ENCODE measurements at places on chromosomes 13 and 19.

- no peak for DNase-seq
Measured at GRCh38 chr19:50547385-50548190, 20.6 kb downstream of the LRRC4B start.

DNA sequence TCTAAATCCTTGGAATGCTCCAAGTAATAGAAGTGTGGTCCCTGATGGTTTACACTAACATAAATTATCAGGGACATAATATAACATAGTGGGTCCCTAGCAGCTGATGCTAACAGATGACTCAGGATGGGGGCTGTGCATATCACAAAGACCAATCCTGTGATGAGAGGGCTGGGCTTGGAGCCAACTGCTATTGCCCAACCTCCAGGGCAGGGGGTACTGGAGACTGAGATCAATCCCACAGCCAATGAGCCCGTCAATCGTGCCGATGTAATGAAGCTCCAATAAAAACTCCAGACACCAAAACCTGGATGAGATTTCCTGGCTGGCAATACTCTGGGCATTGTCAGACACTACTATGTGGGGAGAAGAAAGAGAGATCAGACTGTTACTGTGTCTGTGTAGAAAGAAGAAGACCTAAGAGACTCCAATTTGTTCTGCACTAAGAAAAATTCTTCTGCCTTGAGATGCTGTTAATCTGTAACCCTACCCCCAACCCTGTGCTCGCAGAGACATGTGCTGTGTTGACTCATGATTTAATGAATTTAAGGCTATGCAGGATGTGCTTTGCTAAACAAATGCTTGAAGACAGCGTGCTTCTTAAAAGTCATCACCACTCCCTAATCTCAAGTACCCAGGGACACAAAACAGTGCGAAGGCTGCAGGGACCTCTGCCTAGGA lies 33.4 kb downstream of the ABCC4 start:
- no peak for DNase-seq

- no peak for DNase-seq
Measured at GRCh38 chr19:2081873-2082810, 14.0 kb downstream of the MOB3A start.

- DNase-seq = no peak
Measured at GRCh38 chr13:98731925-98732324, 20.5 kb downstream of the SLC15A1 start.

DNA sequence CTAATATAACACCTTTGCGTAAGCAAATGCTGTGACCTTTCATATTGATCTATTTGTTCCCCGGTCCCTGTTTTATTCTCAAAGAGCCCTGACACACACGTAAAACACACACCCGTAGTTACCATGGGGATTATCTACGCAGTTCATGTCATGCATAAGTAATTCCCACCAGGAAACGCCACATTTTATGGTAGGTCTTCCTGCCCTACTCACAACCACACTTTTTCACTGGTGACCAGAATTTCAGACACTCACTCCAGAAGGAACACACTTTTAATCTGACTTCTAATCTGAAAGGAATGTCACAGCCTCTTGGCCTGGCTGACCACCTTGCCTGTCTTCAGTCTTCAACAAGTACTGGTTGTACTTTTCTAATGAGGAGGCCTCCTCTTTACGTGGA lies 46.8 kb downstream of the SLC7A1 start:
- DNase-seq = no peak

DNA sequence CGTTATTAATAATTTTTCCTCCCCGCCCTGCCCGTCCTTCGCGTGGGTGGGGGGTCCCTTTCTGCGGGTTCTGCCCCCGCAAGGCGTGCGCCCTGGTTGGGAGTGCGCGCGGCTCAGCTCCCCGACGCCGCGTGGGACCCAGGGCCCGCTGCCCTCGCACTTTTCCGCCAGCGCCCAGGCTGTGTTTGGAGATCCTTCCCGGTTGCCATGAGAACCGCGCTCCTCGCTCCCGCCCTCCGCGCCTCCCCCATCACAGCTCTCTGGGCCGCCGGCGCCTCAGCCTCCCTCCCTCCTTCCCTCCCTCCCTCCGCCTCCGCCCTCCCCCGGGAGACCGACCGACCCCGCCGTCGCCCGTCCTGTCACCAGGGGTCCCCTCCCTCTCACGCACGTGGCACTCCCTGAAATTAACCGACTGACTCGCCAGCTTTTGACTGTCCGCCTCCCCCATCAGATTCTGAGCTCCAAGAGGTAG lies 2.4 kb upstream of the SSBP4 start:
- peak; percentile 96 for DNase-seq

- DNase-seq = no peak
Measured at GRCh38 chr13:112240076-112240475, 136.1 kb upstream of the SPACA7 start.

- no peak for DNase-seq
Measured at GRCh38 chr13:73691891-73692290, 442.3 kb downstream of the KLF12 start.

DNA sequence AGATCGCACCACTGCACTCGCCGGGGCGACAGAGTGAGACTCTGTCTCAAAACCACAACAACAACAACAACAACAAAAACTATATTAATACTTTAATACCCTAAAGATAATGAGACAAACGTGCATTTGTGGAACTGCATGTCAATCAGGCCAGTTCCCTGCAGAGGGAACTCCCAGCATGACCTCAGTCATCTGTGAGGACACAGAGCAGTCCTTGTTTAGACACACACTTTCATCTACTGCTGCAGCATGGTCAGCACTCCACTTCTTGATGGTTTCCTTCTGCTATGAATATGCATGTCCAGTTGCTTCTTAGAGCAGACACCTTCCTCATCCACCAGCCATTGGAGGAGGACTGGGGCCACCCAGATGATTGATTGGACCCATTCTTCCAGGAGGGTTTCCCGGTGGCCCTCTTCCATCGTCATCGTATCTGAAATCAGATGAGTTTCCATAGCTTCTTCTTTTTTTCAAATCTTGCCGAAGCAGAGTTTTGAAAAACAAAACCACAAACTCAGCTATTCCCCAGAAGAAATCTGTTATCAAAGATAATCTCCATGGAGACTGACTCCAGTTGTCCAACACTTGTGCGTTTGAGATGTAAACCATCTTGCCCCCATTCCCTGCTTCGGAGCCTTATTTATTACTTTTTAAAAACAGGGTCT lies 26.5 kb downstream of the ZNF607 start:
- DNase-seq = no peak

- DNase-seq = no peak
Measured at GRCh38 chr19:13034636-13035035, 39.4 kb downstream of the NFIX start.

DNA sequence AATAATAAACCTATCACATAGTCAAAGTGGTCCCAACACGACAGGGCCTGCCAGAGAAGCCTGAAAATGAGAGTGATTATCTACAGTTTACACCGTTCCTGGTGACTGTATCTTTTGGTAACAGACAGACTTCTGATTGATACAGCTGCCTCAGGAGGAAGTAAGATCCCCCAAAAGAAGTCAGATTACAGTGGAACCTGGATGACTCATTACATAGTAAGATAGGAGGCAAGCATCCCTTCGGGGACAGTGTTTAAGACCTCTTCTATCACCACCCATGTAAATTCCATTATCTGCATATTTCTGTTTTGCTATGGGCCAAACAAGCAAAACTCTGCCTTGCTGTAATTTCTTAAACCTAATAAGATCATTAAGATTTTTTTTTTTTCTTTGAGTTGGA lies 44.0 kb upstream of the FLT1 start:
- DNase-seq = no peak

DNA sequence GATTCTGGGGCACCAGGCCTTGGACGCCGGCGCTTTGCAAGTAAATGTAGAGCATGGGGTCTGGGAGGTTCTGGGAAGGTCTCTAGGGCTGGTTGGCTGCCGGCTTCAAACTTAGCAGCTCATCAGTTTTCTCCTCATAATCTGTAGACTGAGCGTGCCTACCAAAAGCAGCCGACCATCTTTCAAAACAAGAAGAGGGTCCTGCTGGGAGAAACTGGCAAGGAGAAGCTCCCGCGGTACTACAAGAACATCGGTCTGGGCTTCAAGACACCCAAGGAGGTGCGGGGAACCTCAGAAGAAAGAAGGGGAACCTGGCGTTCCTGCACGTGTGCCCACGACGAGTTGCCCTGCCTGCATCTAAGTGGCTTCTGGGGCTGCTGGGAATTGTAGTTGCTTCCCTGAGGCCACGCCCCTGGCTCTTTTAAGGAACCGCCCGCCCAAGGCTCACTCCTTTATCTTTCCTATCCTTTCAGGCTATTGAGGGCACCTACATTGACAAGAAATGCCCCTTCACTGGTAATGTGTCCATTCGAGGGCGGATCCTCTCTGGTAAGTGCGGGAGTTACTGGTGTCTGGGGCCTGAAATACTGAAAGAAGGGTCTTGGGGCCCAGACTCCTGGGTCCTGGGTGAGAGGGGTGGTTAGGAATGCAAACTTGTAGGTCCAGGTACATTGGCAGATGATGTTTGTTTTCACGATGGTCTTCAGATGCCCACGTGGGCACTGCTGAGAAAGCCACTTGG lies 984 bp downstream of the RPS11 start:
- DNase-seq = peak; percentile 67

GRCh38 chr13:21579754-21580316 lies 24.1 kb downstream of the MICU2 start:
- DNase-seq = no peak

- no peak for DNase-seq
Measured at GRCh38 chr13:77563111-77563510, 27.6 kb downstream of the SCEL start.

DNA sequence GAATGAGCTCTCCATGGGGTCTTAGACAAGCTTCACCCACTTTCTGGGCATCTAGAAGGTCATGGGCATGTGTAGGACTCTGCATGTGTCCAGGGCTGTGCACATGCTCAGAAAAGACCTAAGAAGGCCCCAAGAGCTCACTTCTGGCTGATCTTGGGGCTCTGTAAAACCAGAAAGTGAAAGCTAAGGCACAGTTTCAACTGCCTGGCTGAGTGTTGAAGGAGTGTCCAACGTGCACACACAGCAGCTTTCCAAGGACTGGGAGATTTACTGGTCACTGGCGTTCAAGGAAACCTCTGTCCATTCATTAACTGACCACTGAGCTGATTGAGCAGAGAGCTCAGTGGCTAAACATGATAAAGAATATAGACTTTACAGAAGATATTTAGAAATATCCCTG lies 137.9 kb downstream of the KATNAL1 start:
- DNase-seq = no peak

DNA sequence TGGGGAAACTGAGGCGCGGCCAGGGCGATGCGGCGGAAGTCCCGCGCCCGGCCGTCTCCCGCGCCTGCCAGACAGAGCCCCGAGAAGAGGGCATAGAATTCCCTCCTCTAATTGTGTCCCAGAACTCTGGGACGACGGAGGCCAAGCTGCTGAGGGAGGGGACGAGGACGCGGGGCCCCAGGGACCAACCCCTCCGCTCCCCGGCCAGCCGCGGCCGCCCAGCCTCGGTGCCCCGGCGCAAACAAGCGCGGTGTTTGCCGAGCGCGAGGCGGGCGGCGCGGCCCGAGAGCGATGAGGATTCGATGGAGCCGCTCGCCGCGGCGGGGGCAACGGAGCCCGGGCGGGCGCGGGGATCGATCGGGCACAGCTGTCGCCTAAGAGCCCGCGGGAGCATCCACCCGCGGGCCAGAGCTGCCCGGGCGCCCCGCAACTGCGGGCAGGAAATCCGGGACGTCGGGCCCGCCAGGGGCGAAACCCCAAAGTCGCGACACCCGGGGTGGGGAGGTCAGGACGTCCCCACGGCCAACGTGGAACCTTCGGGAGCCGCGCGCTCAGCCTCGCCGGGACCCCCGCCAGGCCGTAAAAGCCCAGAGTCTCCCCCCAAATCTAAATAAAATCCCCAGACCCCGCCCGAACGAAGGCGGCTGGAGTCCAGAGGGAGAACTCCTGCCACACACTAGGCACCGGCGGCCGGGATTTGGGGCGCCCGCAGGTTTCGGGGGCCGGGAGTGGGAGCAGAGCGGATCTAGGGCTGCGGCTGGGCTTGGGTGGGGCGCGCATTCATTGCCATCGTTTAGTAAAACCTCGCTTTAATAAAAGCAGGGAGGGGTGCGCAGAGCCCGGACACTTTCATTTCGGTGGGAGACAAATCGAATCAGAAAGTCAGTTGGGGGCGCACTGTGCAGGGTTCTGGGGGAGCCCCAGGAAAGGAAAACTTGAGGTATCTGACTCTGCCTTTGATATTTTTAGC lies 3.6 kb upstream of the ONECUT3 start:
- peak; percentile 83 for DNase-seq

DNA sequence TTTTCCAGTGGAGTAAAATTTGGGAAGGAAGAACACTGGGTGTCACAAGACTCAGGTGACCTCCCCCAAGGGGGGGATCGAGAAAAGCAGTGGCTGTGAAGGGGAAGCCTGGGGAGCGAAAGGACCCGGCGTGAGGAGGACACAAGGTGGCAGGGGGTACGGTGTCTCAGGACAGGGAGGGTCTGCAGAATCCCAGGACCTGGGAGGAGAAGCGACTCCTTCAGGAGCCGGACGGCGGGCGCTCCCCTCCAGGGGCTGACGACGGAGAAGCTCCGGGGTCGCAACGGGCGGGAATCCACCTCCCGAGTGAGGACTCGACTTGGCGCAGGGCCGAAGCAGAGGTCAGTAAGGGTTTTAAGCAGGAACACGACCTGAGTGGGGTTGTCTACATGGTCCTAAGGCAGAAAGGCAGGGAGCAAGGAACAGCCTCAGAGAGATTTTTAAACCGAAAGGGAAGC lies 529 bp downstream of the ZNF836 start:
- DNase-seq = peak; percentile 72

DNA sequence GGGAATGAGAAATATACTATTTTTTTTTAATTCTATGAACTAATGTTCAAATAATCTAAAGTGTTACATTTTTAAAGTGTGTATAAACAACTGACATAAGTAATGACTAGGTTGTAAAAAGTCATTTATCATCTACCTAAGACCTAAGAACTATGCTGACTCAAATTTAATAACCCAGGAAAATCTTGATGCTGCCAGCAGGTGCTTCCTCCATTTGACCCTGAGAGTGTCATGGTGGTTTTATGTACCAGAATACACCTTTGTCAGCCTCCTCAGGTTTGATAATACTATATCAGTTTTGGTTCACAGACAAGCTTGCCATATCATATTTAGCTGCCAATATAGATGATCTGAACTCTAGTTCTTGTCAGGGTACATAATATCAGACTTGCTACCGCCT lies 1151.2 kb downstream of the PCDH17 start:
- no peak for DNase-seq

- DNase-seq = no peak
Measured at GRCh38 chr19:44675521-44675920, 4.2 kb downstream of the CEACAM19 start.

DNA sequence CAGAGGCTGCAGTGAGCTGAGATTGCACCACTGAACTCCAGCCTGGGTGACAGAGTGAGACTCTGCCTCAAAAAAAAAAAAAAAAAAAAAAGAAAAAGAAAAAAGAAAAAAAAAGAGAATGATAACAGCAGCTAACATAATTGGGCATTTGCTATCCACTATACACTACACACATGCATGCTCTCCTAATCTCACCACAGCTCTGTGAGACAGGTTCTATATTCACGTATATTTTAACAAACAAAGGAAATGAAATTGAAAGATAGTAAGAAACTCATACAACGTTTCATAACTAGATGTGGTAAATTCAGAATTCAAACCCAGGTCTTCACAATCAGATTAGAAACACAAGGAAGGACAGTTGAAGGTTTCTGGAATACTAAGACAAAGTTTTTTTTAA lies 265.7 kb downstream of the DIAPH3 start:
- no peak for DNase-seq

GRCh38 chr19:6997679-6998445 lies 23.4 kb downstream of the MBD3L2B start:
- DNase-seq = no peak

GRCh38 chr13:44694842-44695241 lies 118.7 kb upstream of the TSC22D1 start:
- no peak for DNase-seq

- DNase-seq = no peak
Measured at GRCh38 chr19:57829316-57829715, 783 bp upstream of the ZNF587B start.

Data from H7 (cell line).